Globus pallidus (tissue), 1 donor: ENCODE measurements at places on chromosomes 6 and 20.

DNA sequence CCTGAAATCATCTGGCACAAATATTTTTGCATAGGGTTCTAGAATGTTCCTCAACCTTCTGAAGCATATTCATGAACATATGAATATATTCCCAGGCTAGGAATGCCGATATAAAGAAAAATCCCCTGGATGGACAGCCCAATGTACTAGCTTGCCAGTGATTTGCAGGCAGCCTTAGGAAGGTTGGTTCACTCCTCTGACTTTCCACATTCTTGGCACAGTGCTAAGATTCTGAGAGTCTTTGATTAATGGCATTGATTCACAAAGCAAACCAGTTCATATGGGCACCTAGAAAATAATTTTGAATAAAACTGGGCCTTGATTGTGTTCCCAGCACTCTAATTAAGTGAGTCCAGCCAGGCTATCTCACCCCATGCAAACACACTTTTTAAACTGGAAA is 56.9 kb upstream of the ENPP4 start:
- no peak for DNase-seq

GRCh38 chr6:14775528-14775927 is 470.3 kb upstream of the JARID2 start:
- no peak for DNase-seq

DNA sequence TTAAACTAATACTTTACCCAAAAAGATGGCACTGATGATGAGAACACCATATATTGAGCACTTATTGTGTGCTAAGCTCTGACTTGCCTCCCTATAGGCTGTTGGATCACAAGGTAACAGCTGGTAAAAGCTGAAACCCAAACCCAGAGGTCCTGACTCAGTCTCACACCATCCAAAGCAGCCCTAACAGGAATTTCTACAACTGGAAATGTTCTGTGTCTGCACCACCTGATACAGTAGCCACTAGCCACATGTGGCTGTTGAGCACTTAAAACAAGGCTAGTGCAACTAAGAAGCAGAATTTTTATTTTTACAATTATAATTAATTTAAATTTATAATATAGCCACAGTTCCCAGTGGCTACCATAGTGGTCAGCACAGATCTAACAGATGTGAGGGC is 15.6 kb upstream of the MATN4 start:
- no peak for DNase-seq

- DNase-seq, result no peak
Observed at GRCh38 chr6:15137086-15137485, 108.8 kb upstream of the JARID2 start.
